NCI-H1417 treated with DMSO at 0.1 percent for 48 hours (cell line): ENCODE measurements at places on chromosomes 7 and 10.

GRCh38 chr10:92826504-92826903 is 21.8 kb upstream of the EXOC6 start:
- no peak for DNase-seq

GRCh38 chr10:62589689-62590088 is 214.8 kb upstream of the ADO start:
- DNase-seq, result no peak

- DNase-seq, result no peak
These were observed 58.5 kb downstream of the LHFPL3 start for GRCh38 chr7:104386943-104387342.

DNA sequence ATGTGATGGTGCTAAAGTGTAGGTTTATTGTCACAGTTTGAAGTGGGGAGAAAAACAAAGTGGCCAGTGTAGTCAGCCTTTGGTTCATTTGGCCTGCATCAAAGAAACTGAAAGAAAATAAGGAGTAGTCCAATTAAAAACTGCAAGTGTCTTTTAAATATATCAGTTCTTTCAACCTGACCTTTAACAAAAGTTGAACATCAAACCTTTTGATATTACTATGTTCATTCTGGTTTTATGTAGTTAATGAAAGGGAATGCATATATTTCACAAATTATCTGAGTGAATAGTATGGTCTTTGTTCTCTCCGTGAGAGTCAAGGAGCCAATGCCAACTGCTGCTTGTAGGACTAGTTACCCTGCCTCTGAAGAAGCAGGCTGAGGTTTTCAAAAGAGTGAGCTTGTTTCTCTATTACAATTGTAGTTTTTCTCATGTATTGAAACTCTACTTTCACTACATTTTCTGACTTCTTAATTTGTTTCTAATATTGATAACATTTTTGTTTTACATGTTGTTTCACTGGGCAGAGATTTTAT is 1160.8 kb upstream of the LRRTM3 start:
- DNase-seq, result no peak

GRCh38 chr7:36781011-36781738 is 56.9 kb upstream of the AOAH start:
- DNase-seq, result no peak

DNA sequence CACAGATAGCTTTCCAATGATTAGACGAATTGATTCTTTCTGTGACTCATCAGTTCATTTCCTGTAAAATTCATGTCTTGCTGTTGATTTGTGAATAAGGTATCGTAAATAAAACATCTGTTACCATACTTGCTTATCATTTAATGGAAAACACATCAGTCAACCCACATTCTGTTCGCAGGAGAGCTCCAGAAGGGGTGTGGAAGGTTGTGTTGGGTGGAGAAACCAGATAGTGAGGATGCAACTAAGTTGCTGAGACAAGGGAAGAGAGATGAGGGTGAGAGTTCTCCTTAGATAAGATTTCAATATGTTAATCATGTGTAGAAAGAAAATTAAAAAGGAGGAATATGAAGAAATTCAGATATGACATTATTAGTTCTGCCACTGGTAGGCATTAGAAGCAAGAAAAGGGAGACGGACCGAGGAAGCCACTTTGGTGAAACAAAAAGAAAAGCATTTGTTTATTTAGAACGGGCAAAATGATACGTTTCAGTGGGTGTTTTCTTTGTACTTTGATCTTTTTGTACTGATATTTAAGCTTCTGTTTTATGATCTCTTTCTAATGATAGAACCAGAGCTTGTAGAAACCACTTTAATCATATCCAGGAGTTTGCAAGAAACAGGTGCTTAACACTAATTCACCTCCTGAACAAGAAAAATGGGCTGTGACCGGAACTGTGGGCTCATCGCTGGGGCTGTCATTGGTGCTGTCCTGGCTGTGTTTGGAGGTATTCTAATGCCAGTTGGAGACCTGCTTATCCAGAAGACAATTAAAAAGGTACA is 7.8 kb downstream of the CD36 start:
- no peak for DNase-seq

DNA sequence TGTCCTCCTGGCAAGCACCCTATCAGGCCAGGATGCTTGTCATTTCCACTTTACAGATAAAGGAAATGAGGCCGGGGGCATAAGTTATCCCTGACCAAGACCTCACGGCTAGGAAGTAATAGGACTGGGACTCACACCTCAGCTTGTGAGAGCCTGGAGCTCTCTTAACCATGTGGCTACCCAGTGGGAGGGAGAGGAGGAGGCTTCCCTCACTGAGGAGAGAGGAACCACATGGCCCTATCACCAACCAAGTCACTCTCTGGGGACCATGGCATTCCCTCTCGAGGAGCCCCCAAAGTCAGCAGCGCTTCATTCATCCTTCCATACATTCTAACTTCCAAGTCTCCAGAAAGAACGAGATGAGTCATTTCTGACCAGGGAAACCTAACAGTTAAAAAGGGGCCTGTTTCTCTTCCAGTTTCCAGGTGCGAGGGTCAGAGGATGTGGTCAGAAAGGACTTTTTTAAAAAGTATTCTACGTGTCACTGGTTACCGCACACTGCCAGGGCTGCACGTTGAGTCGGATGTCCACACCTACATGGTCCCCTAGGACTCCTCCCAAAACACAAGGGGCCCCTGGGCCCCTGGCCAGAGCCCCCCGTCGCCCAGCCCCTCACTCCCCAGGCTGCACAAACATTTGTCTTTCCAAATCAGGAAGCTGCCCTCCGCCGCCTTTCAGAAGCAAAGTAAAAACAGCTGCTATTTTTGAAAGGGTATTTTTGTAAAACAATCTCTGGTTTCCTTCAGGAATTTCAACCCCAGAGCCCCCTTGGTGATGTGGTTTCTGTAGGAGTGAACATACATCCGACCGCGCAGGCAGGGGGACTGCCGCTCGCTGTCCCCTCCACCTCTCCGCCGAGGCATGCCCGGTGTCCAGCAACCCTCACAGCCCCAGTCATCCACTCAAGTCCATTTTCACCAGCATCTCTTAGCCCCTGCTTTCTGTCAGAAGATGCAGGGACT is 128.2 kb upstream of the CHST15 start:
- no peak for DNase-seq

DNA sequence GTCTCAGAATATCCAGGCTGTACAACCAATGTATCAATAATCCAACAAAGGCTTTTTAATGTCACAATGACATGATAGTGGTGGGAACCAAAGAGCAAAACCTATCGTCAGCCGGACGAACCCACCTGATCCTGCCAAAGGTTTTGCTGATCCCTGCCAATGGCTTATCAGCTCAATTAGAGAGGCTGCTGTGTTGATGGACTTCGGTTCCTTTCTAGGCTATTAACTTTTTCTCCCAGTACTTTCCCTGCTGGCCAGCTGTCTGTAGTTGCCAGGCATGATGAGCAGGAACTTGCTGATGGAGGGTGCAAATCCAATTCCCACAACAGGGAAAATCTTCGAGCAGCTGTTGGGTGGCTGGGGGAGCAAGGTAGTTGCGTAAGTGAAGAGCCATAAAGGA is 2.4 kb downstream of the LMOD2 start:
- DNase-seq, result no peak
